Hematopoietic multipotent progenitor cell treated with erythropoietin and hydrocortisone succinate and interleukin-3 and kit ligand, for 8 days (in vitro differentiated cells): ENCODE measurements at places on chromosomes 1 and 21.

- no peak for DNase-seq
Observed at GRCh38 chr1:12158357-12159092, 8.3 kb upstream of the TNFRSF1B start.

DNA sequence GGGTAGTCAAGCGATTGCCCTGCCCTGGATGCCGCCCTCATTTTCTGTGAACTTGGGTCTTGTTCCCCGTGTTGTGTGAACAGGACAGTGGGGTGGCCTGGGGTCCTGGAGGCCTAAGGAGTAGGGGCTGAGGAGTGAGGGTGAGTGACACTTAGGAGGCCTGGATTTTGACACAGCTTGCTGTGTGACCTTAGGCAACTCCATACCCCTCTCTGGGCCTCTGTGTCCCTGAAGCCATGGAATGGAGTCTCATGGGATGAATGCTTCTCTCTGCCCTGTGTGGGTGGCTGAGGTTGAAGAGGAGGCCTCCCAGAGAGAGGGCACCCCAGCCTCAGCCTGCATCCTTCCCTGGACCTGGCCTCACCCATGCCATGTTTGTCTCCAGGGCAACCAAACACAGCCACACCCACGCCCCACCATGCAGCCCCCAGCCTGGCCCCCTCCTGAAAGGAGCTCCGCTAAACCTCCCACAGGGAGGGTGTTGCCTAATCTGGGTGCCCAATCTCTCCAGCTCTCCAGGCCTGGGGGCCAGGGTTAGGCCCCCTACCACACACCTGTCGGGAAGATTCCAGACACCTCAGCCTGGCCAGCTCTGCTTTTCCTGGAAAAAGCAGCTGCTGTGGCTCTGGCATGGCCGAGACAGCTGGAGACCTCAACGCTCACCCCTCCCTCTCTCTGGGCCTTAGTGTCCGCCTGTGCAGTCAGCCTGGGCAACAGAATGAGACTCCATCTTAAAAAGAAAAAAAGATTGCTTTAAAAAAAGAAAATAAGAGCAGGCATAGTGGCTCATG lies 9.9 kb downstream of the MYOM3 start:
- DNase-seq = no peak

DNA sequence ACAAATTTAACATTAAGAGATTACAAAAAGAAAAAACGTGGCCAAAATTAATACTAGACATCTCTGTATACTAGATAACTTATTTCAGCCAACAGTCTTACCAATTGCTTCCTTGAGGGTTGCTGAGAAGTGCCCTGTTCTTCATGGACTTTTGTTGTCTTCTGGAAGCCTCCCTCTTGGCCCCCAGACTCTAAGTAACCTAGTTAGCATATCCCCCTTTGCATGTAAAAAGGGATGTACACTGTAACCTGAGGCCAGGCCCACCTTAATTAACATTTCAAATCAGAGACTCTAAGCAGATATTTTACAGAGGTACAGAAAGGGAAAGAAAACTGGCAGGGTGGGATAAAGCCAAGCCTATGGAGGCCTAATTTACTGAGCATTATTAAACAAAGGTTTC lies 1047.3 kb downstream of the ADGRL2 start:
- no peak for DNase-seq

- DNase-seq = no peak
Observed at GRCh38 chr1:33624261-33624990, 152.0 kb downstream of the ZSCAN20 start.
